H9 (cell line): ENCODE measurements at places on chromosomes 4 and X.
A peak's percentile ranks its signal among the peaks of the same experiment; 100 is the strongest.

- DNase-seq = no peak
These were observed 90.5 kb downstream of the PJA1 start for GRCh38 chrX:69074726-69075125.

DNA sequence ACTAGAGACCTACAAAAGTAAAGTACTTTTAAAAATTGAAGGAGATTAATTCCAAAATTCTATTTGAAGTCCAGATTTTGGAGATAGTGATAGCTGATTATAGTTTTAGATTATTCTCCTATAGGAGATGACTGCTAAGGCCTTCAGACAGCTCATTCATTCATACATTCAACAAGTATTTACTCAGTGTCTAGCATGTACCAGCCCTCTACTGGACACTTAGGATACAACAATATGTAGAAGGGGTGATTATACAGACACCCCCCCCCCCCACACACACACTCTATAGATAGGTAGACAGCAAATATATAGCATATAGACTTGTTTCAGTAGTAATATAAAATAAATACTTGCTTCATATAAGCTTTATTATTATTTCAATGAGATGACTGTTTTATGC, 60.4 kb upstream of the TAF9B start:
- DNase-seq = no peak

DNA sequence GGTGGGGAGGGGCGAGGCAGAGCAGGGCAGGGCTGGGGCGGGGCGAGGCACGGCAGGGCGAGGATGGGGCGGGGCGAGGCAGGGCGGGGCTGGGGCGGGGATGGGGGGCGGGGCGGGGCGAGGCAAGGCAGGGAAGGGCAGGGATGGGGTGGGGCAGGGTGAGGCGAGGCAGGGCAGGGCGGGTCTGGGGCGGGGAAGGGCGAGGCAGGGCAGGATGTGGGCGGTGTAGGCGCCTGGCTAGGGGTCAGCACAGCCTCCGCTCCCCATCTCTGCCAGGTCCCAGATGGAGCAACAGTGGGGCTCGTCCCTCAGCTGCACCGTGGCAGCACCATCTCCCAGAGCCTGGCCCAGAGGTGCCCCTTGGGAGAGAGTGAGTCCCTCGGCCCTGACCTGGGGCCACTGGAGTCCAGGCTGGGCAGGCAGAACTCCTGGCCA, 4.2 kb upstream of the SRPK3 start:
- no peak for DNase-seq

- no peak for DNase-seq
These were observed 20.3 kb upstream of the GPC4 start for GRCh38 chrX:133435544-133436124.

DNA sequence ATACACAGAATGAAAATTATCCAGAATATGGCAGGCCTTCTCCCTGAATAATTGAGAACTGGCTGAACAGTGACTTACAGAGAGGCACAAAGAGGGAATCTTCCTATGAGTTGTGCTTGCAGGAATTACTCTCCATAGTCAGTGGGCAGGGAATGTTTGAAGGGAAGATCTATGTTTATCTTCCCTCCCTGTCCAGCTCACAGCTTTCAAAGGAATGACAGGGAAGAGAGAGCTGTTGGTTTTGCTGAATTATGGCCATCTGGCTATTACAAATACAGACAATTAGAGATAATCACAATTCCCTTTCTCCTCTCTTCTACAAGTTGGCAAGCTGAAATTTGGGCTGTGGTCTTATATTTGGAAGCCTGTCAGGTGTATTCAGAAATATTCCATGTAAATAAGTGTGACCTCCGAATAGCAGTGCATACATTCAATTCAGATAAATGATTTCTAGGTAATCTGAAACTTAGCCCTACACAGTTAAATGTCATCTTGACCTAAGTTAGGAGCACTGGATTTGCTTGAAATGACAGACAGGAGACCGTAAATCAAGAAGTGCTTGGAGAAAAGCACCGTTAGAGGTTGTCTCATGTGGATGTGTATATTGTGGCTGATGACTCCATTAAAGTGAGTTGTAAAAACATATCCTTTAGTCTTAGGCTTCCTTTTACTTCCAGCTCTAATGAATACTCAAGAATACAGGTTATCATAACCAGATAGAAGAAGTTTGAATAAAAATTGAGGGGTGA, 136.8 kb downstream of the C4orf33 start:
- no peak for DNase-seq

GRCh38 chr4:24112466-24112865, 222.6 kb upstream of the PPARGC1A start:
- no peak for DNase-seq

GRCh38 chrX:105870445-105870844, 48.1 kb downstream of the NRK start:
- DNase-seq = no peak

GRCh38 chr4:663046-663437, 11.0 kb downstream of the ATP5ME start:
- DNase-seq = no peak

- DNase-seq = peak; percentile 40
These were observed at the start of gene GALNTL6 for GRCh38 chr4:171812665-171813525. GALNTL6 (plus strand) TSS chr4:171813404.

DNA sequence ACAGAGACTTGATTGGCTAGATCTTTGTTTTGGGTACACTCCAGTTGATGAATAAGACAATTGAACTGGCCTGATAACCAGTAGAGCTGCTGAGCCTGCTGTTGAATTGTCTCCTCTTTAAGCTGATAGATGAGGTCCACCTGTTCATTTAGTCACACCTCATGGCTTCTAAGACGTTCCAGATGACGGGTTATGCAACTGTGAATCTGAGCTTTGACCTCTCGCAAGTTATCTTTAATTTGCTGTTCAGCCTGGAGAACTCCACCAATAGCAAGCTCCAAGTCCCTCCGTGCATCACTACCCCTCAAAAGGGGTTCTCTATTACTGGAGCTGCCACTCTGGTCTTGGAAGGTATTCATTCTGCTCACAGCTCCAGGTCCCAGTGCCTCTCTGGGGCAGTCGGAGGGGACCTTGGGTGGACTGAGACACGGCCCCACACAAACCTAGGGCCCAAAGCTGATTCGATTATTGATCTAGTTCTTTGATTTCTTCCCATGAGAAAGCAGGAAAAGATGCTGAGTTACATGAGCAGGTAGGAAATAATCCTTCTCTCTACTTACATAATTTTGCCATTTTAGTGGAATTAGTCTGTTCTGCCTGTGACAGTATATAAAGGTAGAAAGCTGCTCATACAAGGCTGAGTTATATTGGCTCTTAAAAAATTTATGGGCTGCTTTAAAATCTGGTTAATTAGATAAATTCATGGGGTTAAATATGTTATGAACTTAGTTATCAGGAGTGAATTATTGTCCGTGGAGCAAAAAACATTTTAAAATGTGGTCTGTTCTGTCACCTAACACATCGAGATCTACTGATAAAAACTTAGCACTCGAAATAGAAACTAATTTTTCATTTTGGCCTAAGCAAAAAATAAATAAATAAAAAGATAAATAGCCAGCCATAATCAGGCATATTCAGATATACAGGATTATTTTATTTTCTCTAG, 6.8 kb downstream of the MMAA start:
- DNase-seq = no peak
